ENCODE measurements at places on chromosomes 11 and 22.

GRCh38 chr22:49197986-49198704 is 629.5 kb downstream of the BRD1 start:
- no peak for DNase-seq

DNA sequence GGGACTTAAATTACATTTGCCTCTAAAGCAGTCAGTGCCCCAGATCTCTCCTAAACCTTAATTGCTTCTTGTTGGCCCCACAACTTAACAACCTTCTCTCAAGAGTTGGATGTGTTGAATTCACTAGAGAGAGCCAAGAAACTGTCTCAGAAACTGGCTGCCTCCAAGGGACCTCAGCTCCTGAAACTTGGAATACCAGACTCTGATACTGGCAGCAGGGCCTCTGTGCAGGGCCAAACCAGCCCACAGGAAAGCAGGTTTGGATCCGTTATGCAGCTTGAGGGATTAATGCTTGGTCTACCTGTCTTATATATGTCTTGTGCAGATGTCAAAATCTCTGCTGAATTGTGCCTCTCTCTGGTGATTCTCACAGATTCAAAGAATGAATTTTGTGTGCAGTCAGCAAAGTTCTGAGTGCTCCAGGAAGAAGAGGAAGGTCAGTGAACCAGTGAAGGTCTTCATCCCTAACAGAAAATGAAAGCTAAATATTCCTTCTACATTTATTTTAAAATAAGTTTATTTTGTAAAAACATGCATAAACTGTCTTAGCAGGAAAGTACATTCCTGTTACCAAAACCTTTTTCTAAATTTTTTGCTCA is 70.8 kb downstream of the LIF start:
- DNase-seq, result no peak

DNA sequence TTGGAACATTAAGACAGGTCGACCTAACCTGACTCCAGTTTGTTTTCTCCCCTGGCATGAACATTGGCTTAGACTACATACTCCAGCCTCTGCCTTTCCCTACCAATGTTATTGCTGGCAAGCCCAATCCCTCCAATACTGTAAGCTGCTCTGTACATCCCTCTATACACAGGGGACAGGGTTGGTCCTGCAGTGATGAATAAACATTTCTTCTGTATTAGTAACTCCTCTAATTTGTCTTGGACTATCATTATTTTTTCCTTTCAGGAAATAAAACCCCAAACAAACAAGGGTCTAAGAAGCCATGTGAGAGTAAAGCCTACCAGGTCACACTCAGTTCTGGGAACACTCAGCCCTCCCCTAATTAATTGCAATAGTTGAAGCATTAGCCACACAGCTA is 35.1 kb upstream of the FJX1 start:
- DNase-seq, result no peak

- DNase-seq, result no peak
Measured at GRCh38 chr11:5931061-5931460, 11.0 kb upstream of the OR56A3 start.

DNA sequence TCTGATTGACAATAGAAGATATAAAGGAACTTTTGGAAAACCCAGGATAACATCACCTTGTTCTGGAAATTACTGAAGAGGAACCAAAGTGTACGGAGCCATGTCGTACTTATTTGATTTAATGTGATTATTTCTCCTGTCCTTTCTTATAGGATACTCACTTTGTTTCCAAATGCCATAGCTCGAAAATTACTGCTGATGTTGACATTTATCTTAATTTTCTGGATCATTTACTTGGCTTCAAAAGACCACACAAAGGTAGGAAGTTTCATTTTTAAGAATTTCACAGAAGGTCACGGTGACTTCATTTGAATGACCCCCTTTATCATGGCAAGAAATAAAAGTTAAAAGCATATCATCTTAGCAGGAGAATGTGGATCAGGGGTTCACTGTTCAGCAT is 1.2 kb downstream of the NXPE2 start:
- DNase-seq, result no peak

- DNase-seq, result no peak
Measured at GRCh38 chr22:44093791-44094190, 69.7 kb downstream of the PARVB start.

DNA sequence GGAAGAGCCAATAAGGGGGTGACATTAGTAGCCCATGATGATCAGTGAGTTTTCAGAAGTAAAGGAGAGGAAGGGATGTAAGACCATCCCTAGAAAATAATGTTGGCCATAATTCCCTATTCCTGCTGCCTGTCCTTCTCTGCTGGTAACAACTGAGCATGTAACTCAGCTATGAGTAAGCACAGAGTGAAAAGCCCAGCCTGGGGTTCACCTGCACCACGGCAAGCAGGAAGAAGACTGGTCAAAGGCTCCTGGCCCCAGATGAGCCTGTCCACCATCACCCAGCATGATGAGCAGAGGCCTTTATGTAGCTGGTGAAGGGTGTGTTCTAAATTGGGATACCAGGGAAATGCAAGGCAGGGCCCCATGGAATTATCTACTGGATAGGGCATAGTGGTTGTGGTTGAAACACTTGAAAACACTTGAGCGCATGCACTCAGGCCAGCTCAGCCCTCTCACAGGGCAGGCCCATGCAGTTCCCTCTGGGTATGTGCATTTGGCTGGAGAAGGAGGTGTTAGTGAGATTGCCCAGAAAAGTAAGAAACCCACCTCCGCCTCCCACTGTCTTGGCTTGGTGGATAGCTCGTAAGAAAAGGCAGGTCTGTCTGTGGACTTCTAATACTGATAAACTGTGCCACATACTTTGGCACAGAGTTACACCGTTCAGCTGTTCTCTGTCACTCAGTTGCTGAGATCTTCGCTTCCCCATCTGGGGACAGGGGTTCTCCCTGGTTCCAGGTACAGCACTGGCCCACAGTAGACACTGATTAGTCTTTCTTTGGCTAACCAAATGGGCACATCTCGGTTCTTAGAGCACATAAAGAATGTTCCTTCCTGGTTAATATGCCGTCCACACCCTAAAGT is 86.8 kb downstream of the AMOTL1 start:
- no peak for DNase-seq

- DNase-seq, result no peak
Measured at GRCh38 chr22:19434401-19434800, 2.1 kb downstream of the MRPL40 start.

GRCh38 chr22:28241656-28242290 is 322.7 kb upstream of the PITPNB start:
- no peak for DNase-seq

DNA sequence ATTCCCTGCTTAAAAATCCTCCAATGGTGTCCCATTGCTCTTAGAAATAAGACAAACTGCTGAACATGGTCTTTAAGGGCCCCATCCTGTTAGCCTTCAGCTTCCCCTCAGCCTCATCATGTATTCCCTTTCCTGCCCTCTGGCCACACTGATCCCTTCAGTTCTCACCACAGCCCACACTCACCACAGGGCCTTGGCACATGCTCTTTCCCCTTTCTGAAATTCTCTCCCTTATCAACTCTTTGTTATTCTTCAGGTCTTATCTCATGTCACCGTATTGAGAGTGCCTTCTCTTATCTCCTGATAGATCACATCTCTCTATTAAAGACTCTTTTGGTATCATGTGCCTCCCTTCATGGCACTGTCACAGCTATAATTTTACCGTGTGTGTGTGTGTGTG is 167.8 kb upstream of the MPPED2 start:
- DNase-seq, result no peak

DNA sequence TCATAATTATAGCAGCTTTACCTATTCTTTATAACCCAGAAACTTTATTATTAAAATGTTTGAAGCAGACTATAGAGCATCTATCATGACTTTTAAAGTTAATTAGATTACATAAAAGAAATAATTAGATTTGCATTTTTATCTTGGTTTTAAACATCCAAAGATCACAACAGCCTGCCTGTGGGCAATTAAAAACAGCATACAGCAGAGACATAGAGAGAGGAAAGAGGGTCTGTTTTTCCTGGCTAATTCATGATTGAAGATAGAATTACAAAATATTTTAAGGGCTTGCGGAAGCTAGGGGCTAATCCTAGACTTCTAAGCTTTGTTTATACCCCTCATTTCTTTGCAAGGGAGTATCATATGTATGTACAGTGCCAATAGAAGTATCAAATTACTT is 178.1 kb downstream of the SOX6 start:
- DNase-seq, result no peak

GRCh38 chr11:61278001-61278470 is 17.1 kb downstream of the VWCE start:
- no peak for DNase-seq

- no peak for DNase-seq
Measured at GRCh38 chr11:63560506-63561180, 2.5 kb downstream of the PLAAT2 start.

GRCh38 chr11:2530855-2531200 is 86.0 kb downstream of the KCNQ1 start:
- DNase-seq, result no peak

DNA sequence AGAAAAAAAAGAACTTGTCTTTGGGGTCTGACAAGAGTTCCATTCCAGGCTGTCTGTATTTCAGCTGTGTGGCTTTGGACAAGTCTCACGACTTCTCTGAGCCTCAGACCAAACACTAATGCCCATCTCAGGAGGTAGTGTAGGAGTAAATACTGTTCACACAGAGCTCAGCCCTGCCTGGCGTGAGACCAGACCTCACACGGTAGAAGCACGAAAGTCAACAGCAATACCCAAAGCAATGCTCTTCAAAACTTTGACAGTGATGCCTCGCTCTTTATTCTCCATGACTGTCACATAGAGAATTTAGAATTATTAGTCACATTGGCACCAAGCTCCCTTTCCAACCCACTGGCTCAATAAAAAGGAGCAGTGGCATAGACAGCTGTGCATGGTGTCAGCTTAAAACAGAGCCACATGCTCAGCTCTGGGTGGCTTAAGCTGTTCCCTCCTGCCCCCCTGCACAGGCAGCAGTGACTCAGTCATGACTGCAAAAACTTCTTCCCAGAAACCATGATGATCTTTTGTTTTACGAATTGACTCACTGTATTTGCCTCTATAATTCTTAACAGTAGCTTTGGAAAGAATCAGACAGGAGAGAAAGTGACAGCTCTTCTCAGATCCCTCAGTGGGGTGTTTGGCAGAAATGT is 74.0 kb upstream of the PHF21B start:
- DNase-seq, result no peak

DNA sequence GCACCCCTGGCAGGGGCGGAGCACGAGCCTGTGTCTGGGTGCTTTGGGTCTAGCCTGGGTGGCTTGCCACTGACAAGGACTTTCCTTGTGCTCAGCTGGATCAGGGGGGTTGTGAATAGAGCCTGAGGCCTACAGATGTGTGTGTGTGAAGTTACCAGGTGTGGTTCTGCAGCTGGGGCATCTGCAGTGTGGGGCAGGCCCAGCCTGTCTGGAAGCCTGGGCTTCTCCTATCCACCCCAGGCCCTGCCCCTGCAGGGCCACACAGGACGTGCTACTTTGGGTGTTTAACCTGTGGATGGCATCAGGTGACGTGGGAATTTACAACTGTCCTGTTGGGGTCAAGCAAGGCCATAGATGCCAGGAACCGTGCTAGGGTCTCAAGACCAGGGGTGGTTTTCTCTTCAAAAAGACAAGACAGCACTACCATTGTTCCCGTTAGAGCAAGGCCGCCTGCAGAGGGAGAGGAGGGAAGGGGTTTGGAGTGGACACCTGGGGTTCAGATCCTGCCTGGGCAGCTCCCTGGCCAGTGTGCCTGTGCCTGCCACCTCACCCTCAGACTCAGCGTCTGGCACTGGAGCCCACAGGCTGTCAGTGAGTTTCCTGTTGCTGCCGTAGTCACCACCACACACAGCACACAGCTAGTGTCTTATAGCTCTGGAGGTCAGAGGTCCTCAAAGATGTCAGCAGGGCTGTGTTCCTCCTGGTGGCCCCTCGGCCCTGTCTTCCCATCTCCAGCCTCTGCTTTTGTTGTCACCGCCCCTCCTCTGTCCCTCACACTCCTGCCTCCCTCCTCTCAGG is 31.6 kb downstream of the CTTN start:
- DNase-seq, result no peak

- DNase-seq, result no peak
Measured at GRCh38 chr22:21690401-21690801, 24.6 kb downstream of the PPIL2 start.

All from D341Med (cell line).